ENCODE measurements at places on chromosomes 3 and 15.

GRCh38 chr15:52496776-52497470 is 31.8 kb downstream of the MYO5A start:
- DNase-seq, result peak; percentile 11

- DNase-seq, result no peak
These were observed 56.9 kb downstream of the AMOTL2 start for GRCh38 chr3:134317106-134317947.

GRCh38 chr3:55804170-55805095 is 317.3 kb upstream of the WNT5A start:
- DNase-seq, result no peak

DNA sequence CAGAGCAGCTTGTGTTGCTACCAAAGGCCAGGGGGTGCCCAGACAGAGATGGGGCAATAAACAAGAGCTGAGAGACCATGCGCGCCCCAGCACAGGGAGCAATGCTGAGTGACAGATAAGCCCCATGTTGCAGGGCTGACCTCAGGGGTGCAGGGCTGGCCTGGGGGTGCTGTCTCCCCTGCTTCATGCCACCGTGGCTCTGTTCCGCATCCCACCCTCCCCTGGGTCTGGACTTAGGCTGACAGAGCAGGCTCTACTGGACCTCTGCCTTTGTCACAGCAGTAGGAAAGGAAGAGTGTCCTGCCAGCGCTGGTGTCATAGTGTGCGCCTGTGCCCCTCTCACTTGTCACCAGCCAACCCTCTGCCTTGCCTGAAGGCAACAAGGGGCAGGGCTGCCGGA is 67.4 kb upstream of the IQSEC1 start:
- DNase-seq, result no peak

DNA sequence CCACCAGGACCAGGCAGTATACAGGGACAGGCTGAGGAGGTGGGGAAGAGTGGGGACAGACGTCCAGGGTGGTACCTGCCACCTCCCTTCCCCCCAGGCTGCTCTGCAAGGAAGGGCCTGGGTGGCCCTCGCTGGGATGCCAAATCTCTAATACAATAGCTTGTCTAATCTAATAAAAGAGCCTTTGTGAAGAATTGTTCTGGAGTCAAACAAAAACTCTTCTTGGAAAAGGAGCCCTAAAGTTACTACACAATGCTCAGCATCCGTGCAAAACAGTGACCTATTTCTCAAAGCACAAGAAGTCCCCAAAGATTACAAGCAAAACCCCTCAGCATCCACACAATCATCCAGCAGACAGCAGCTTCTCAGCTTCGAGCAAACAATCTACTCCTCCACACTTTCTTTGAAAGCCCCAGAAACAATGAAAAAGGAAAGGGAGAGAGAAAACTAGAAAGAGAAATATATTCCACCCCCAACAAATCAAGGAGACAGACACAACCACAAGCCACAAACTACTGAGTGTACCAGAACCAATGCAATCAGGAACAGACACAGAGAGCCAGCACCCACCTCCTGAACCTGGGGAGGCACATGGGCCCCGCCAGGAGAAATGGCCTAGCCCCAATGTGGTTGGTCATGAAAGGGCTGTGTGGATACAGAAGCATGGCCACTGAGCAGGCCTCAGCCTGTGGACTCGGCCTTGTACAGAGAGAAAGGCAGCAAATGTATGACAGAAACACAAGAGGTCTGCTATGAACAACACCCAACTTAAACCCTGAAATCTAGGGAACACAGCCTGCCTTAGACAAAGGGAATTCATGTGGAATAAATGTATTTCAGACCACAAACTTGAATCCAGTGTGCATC is 177.1 kb upstream of the CHRNA7 start:
- DNase-seq, result no peak

All from stimulated activated CD8-positive, alpha-beta memory T cell treated with anti-CD3 and anti-CD28 coated beads, Interleukin-4, amount 100 ng/mL, for 24 hours (primary cell).